Hematopoietic multipotent progenitor cell treated with erythropoietin and hydrocortisone succinate and interleukin-3 and kit ligand, for 15 days (in vitro differentiated cells): ENCODE measurements at places on chromosomes 7 and 10.

DNA sequence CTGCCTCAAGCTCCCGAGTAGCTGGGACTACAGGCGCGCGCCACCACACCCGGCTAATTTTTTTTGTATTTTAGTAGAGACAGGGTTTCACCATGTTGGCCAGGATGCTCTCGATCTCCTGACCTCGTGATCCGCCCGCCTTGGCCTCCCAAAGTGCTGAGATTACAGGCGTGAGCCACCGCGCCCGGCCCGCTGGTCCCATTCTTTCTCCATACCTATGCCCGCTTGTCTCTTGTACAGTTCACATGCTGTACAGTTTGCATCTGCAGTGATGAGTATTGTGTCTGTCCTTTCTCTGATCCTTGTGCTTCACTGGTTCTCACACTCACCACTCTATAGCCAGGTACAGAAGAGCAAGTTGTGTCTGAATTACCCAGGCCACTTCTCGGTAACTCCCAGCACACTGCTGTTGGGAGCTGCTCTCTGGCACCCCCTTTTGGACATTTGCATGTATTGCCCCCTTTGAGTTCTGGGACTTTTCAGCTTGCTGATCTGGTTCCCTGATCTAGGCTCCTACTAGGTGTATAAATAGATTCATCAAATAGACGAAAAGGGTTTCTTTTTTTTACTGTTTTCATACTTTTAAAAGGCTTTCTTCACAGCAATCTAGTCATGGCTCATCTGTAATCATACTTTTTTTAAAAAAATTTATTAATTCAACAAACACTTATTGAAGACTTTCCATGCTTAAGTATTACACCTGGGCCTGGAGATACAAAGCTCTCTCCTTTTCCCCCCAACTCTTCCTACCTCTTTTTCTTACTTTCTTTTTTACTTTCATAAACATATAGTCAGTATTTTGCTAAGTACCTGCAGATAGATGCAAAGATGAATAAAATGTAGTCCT is 53.5 kb downstream of the AOAH start:
- DNase-seq: peak; percentile 59

DNA sequence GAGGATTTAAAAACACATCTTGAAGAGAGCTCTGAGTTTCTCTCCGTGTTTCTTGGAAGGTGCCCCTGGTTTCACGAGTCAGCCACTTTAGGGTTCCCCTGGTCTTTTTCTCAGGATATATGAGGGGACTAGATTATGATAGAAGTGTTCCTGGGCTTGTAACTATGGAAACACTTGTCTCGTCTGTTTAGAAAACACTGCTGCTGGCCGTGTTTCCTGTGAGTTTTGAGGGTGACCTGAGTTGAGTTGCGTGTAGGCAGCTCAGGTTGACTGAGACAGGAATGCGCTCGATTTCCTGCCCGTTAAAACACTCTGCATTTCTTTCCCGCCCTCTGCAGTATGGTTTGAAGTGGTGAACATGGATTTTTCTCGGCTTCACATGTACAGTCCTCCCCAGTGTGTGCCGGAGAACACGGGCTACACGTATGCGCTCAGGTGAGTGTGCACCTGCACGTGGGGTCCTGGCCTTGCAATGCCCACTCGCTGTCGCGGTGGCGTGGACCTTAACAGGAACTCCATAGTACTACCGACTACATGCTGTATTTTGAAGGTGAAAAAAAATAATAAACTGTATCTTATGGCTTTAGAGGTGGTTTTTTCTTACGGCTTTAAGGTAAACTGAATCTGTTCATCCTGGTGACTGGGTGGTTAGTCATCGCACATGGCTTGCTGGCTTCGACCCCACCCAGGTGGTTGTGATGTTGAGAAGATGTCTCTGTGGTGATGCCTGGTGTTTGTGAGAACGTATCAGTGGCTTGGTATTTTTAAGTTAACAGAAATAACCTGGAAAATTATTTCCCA is at the start of gene SUN1:
Gene SUN1 (plus strand): TSS at position 310 of the 801 bp plus-strand sequence. CDS start 49 bp downstream, at position 359.
- DNase-seq: no peak

- DNase-seq: no peak
Observed at GRCh38 chr10:22568928-22569327, 145.4 kb downstream of the PIP4K2A start.

- DNase-seq: no peak
Observed at GRCh38 chr10:86168256-86168655, 198.3 kb downstream of the GRID1 start.

DNA sequence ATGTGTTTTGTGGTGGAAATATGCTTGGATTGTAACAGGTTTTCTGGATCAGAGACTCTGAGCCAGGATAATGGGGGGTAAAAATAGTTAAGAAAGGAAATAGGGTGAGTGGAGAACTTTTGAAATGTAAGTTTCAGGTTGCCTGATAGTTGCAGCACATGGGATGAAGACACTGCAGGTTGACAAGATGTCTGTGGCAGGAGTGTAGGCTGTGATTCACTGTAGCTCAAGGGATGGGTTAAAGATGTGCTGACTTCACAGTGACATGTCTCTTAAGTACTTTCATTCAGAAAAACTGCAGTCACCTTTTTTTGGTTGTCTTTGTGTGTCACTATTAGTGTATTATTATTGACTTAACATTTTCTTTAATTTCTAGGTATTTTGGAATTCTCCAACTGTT is 63.5 kb upstream of the SLC39A12 start:
- DNase-seq: no peak

- no peak for DNase-seq
Observed at GRCh38 chr7:131556053-131556908, at the start of gene PODXL. Gene PODXL (minus strand): TSS chr7:131556628. CDS start chr7:131556359, 269 bp downstream.

DNA sequence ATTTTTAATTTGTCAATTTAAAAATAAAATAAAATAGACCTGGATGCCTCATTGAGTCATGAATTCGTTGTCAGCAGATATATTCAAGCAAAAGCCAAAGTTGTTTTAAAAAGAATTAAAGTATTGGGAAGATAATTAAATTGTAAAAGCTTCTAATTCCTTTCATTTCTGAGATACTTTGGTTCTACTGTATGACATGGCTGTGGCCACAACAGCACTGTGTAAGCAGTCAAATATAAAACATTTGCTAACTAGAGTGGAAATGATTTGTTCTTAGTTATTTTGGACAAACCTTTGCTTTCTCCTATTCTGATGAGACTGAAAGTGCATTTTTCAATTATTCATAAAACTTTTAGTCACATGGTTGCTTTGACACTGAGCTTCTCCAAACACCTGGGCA is 143.6 kb upstream of the FAM13C start:
- DNase-seq: no peak

DNA sequence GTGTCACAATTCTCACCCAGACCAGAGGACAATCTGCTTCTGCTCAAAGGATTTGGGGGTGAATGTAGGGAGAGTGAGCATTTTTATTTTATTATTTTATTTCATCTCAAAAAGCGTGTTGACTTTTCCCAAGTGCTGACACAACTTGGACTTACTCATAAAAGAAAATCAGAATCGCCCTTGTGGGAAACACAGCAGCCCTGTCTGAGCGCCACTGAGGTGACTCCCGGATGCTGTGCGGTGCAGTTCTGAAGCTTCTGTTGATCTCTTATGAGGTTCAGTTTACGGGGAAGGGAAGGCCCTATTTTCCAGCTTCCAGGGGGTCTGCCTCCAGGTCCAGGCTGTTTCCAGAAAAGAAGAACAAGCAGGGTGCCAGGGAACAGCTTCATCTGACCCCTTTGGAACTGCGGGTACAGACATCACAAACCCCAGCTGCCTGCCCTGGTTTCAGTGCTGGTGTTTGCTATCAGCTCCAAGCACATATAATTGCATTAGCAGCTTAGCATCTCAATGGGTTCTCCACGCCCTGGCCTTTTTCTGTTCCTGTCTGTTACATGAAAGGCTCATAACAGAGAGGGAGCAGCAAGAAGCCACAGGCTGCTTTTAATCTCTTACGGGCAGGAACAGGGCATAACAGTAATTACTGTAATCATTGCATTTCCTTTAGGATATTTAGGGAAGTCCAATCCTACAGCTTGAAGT is 52.4 kb downstream of the PARP12 start:
- DNase-seq: no peak

DNA sequence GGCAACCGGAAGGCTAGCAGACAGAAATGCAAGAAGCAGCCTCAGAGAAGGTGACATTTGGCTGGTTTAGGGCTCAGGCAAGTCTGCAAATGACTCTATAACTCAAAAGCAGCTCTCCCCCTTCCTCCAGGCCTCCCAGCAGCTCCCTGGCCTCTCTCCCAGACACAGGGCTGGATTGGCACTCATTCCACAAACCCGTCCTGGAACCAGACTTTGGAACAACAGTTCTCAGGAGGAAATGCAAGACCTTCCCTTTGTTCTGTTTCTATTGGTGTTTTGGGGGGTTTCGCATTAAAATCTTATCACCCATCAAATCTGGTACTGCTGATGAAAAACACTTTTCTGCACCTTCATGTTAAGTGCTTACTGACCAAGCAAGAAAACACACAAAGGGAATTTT is 40.3 kb upstream of the EFCAB10 start:
- no peak for DNase-seq

DNA sequence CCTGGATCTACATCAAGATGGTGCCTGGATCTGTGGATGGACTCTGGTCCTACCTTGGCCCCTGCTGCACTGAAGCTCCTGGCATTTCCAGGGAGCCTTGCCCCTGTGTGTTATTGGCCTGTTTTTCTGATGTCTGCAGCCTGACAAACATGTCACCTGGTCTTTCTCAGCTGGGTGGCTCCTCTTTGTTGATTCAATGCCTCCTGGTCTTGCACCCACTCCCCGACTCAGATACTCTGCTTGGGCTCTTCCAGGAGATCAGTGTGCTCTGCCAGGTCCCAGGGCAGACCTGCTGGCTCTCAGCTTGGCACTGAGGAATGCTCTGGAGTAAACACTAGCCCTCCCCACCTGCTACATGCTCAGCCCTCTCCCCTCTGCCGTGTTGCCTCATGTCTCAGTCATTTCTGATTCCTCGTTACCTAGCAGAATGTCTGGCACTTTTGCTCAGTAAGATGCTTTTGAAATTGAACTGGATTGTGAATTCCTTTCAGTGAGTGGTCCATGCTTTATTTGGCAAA is 253.3 kb upstream of the BMPER start:
- DNase-seq: no peak

- no peak for DNase-seq
Observed at GRCh38 chr10:91907033-91907594, 2.2 kb downstream of the FGFBP3 start.

GRCh38 chr10:131250454-131251145 is 60.9 kb downstream of the TCERG1L start:
- DNase-seq: no peak

- DNase-seq: no peak
Observed at GRCh38 chr10:132370426-132371340, 26.3 kb upstream of the PWWP2B start.
